ENCODE measurements at places on chromosomes 11 and 22. TPM values are rescaled to one million over a fixed set of nuclear protein-coding genes. Genes with fewer than 3 reads are reported as not detected.

DNA sequence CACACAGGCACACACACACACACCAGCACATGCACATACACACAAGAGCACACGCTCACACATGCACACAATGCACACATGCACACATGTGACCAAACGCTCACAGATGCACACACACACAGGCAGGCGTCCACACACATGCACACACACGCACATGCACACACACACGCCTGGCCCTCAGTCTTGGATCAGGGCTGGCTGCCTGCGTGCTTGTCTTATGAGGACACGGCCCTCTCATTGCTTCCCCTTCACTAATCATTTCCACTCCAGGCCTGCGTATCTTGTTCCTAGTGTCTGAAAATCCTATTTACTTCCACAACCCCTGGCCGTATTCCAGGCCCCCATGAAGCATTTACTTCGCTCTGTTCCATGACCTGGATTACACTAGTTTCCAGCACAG lies 740.5 kb downstream of the BRD1 start:
- DNase-seq: no peak

- no peak for DNase-seq
Measured at GRCh38 chr11:43212279-43212678, 99.5 kb upstream of the API5 start.

Gene PRODH
- total RNA-seq: 0.56 TPM

DNA sequence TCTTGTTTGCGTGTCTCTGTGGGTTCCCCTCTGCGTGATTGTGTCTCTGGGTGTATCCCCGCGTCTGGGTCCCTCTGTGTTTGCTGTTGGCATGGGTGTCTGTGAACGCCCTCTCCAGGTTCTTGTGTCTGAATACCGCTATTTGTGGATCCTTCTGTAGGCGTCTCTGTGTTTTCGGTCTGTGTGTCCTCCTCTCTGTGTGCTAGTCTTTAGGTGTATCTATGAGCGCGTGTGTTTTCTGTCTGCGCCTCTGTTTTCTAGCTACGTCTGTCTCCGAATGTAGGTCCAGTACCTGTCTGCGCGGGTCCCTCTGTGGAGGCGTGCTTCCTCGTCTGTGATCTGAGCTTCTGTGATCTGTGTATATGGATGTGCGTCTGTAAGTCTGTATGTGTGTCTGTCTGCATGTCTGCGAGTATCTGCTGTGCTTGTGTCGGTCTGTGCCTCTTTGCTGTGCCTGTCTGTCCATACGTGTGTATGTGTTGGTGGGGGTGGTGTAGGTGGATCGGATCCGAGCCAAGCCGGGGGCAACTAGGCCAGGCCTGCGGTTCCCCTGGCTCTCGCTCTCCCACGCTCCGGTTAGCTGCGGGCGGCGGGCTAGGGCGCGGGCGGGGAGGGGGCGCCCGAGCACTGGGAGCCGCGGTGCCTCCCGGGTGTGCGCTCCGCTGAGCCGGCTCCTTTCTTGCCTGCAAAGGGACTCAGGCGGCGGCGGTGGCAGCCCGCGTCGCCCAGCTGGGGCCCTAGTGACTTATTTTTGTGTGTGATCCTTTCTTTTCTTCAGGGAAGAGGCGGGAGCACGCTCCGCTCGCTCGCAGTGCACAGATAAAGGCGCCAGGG lies 105.3 kb upstream of the E2F8 start:
- no peak for DNase-seq

Gene OR51G1
- total RNA-seq: not detected

GRCh38 chr22:45969414-45969799 lies 7.6 kb downstream of the WNT7B start:
- DNase-seq: no peak

DNA sequence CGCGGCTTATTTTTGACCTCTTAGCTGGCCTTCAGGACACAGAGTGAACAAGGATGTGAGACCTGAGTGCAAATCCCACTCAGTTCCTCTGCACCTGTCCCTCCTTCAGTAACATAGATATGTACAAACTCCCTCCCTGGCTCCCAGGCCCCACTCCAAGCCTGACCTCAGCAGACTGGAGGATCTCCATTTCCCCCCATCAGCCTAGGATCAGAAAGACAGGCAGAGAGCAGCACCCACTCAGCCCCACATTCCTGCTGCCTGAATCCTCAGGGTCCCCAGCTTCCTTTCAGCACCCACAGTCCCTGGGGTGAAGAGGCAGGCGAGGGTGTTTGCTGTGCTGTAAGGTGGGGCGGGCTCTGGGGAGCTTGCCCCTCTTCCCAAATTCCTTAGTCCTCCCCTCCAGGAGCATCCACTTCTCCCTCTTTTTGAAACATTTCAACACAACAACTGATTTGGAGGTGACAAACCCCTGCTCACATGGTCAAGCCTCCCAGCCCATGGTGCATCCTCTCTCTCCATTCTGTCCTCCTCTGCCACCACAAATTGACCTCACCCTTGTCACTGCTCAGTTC lies 151.1 kb downstream of the FEZ1 start:
- DNase-seq: no peak

Gene SYT12
- not detected for total RNA-seq

- peak; percentile 34 for DNase-seq
Measured at GRCh38 chr11:65083134-65083833, 556 bp downstream of the CDCA5 start.

Gene FAT3
- total RNA-seq: not detected

GRCh38 chr11:125603207-125603606 lies 10.6 kb downstream of the STT3A start:
- no peak for DNase-seq

Gene GRK2
- 273 TPM for total RNA-seq

DNA sequence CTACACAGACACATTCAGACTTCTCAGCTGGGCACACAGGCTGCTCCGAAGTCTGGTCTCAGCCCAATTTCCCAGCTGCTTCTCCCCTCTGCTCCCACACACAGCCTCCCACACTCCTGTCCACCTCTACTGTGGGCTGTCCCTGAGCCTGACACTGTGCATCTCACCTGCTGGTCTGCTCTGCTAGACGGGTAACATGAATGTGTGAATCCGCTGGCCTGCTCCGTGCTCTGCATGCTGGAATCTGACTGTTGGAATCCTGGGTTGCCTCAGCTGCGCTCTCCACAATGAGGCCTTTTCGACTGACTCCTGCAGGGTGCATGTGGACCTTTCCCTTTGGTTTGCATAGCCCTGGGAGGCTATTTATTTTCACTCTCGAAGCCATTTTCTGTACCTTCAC lies 489.5 kb upstream of the B3GAT1 start:
- no peak for DNase-seq

Gene MOGAT2
- total RNA-seq: not detected

GRCh38 chr22:49951986-49952896 lies 8.3 kb upstream of the PIM3 start:
- no peak for DNase-seq

GRCh38 chr22:27105142-27106025 lies 448.0 kb downstream of the MIAT start:
- no peak for DNase-seq

DNA sequence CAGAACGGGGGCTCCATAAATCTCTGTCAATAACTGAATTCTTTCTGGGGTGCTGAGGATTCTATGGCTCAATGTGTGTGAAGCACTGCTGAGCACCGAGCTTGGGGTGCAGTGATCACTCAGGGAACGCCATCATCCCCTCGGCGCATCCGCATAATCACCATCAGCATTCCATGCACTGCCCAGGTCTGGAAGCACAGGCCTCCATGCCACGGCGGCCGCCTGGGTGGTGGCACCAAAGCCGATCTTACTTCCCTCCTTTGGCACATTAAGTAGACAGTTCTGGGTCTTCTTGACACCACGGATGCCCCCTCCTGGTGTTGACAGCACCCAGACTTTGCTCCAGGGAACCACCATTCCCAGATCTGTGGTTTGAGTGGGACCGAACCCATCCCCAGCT lies 15.6 kb downstream of the LTO1 start:
- no peak for DNase-seq

DNA sequence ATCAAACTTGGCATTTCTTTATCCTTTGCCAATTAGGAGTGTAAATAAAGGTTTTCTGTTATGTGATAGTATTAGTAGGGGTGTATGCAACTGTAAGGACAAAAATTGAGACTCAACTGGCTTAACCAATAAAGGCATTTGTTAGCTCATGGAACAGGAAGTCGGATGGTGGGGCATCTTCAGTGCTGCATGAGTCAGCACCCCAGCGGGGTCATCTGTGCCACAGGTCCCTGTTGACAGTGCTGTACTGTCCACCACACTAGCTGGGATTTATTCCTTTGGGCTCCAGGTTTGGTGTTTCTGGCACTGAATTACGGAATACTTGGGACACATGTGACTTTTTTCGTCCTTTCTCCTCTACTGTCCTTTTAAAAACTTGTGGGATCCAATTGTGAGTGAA lies 86.0 kb downstream of the PPP6R3 start:
- DNase-seq: no peak

Gene SAA2
- not detected for total RNA-seq

GRCh38 chr11:88886796-88887195 lies 179.0 kb downstream of the GRM5 start:
- DNase-seq: peak; percentile 30

GRCh38 chr11:18463439-18463838 lies 7.8 kb downstream of the LDHAL6A start:
- no peak for DNase-seq

- no peak for DNase-seq
Measured at GRCh38 chr22:40006641-40007040, 11.9 kb downstream of the FAM83F start.

GRCh38 chr11:69495441-69496201 lies 14.2 kb downstream of the LINC01488 start:
- no peak for DNase-seq

- no peak for DNase-seq
Measured at GRCh38 chr11:14612694-14613093, 30.9 kb upstream of the PDE3B start.

DNA sequence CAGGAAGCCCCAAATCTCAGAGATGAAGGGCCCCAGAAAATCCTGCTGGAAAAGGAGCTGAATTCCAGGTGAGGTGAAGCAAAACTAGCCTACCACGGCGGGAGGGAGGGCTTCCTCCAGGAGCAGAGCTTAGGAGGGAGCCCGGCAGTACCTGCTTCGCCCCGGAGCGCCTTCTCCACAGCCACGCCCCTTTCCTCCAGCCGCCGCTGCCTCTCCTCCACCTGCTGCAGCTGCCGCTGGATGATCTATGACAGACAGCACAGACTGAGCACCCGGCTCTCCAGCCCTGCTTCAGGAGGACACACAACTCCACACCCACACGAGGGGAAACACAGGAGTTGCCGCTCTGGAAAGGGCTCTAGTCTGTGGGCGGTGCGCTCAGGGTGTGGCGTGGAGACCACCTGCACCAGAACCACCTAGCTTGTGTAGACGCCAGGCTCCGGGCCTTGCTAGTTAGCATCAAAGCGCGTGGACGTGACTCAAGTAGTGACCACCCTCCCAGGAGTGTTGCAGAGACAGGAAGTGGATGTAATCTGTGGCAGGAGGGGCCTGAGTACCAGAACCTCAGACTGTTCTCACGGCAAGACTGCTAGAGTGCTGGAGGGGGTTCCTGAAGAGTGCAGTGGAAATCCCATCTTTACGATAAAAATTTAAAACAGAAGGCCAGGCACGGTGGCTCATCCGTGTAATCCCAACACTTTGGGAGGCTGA lies 34.6 kb upstream of the BID start:
- no peak for DNase-seq

Gene CARS1
- total RNA-seq: 97.5 TPM

GRCh38 chr11:65899356-65900124 lies 648 bp downstream of the FOSL1 start:
- DNase-seq: peak; percentile 88

Gene LAMTOR1
- total RNA-seq: 54.3 TPM

Gene PANX2
- 3.3 TPM for total RNA-seq

Gene GAL3ST3
- total RNA-seq: not detected

DNA sequence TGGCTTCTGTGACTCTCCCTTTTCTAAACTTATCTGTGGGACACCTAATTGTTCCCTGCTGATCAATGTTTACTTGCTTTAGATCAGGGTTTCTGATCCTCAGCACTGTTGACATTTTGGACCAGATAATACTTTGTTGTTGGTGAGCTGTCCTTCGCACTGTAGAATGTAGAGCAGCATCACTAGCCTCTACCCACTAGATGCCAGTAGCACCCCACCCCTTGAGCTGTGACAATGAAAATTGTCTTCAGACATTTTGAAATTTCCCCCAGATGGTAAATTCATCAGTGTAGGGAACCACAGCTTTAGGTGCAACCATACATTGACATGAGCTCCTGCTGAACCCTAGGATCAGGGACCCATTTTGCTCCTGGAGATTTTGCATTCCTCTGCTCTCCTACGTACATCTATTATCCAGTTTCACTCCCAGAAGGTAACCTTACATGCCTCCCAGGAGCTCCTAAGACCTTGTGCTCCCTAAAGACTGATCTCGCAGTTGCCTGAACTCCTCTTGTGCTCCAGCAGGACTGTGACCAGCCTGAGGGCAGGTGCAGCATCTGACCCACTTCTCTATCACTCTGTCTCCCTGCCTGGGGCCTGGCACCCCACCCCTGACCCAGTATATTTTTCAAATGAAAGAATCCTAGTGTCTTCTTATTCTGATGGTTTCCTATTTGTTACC lies 107.8 kb downstream of the FAR1 start:
- peak; percentile 30 for DNase-seq

DNA sequence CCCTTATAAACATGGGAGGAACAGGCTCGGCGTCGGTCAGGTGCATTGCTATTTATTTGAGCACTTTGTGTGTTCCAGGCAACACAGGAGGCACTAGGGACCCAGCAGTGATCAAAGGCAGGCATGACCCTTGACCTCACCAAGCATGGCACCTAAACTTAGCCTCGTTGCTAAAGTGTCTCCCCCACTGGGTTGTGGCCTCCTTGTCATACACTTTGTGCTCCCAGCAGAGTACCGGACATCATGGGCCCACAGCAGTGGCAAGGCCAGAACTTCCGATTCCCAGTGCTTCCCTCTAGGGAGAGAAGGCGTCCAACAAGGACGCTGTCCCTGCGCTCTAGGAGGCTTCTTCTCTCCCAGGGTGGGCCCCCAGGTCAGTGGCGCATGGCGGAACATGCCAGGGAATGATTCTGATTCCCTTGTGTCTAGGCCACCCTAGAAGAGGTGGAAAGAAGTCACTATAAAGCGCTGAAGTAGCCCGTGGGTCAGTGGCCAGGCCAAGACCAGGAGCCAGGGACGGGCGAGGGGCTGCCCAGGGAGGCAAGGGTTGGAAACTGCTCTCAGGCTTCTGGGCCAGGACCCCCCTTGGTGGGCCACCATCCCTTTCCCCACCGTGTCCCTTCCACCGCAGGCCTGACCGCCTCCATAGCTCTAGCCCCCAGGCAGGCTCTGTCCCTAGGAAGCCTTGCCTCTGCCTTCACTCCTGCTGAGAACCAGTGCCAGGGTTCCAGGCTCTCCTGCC lies 19.7 kb downstream of the TOM1 start:
- no peak for DNase-seq

DNA sequence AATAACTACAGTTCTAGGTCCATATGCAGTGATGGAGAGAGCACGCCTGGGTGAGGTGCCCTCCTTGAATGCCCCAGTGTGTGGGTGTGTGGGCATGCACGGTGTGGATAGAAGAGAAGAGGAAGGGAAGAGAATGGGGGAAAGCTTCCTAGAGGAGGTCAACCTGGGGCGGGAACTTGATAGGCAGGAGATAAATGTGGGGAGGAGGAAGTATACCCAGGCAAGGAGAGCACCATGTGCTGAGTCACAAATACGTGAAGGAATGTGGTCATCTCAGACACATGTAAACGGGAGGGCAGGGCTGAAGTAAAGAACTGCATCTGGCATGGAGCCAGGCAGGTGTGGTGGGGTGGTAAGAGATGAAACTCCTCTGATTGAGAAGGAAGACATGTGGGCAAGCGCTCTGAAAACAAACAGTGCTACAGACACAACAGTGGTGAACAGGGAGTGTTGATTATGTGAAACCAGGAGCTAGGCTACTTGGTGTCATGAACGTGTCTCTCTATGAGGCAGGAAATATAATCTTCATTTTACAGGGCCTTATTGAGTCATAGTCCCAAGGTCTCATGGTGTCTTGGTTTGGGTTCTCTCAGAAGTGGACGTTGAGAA lies 61.5 kb upstream of the EED start:
- DNase-seq: peak; percentile 84

Gene P4HA3
- not detected for total RNA-seq

All from activated CD4-positive, alpha-beta memory T cell treated with anti-CD3 and anti-CD28 coated beads for 36 hours (primary cell).